ENCODE measurements at places on chromosomes 5 and 9.

GRCh38 chr5:128629157-128629556 is 91.1 kb upstream of the FBN2 start:
- no peak for DNase-seq
- H3K27ac ChIP-seq, result no peak overlapping the region
- no peaks in the 10 kb centered on the region for H3K4me1 ChIP-seq
- no peaks in the 10 kb centered on the region for H3K36me3 ChIP-seq
- peaks cover 8% of the 10 kb centered on the region for H3K27me3 ChIP-seq
- no peak overlapping the region for H3K4me3 ChIP-seq

- no peak overlapping the region for H3K27ac ChIP-seq
- H3K4me3 ChIP-seq, result no peak overlapping the region
- DNase-seq, result no peak
- H3K4me1 ChIP-seq, result no peaks in the 10 kb centered on the region
- no peaks in the 10 kb centered on the region for H3K36me3 ChIP-seq
Observed at GRCh38 chr5:27969157-27969556, 930.8 kb upstream of the CDH9 start.

GRCh38 chr9:112777914-112778313 is 27.4 kb downstream of the SNX30 start:
- peaks cover 37% of the 10 kb centered on the region for H3K4me1 ChIP-seq
- no peak overlapping the region for H3K4me3 ChIP-seq
- DNase-seq, result no peak
- H3K36me3 ChIP-seq, result no peaks in the 10 kb centered on the region
- no peaks in the 10 kb centered on the region for H3K27me3 ChIP-seq
- H3K27ac ChIP-seq, result no peak overlapping the region

DNA sequence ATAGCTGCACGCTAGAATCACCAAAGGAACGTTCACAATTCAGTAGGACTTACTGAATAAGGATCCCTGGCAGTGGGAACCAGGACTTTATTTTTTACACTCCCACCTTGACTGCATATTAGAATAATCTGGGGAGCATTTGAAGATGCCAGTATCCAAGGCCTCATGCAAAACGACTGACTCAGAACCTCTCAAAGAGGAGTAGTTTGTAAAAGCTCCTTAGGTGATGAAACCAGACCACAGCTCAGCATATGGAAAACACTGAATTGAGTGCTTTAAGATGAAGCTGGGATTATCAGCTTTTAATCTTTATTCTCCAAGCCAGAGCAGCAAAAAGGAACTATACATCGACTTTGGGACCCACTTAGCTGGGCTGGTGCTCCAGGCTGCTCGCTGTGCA is 288.3 kb downstream of the MLLT3 start:
- no peaks in the 10 kb centered on the region for H3K36me3 ChIP-seq
- peaks cover 21% of the 10 kb centered on the region for H3K4me1 ChIP-seq
- DNase-seq, result no peak
- no peak overlapping the region for H3K4me3 ChIP-seq
- no peak overlapping the region for H3K27ac ChIP-seq

GRCh38 chr5:33267801-33268200 is 173.0 kb upstream of the TARS1 start:
- no peaks in the 10 kb centered on the region for H3K4me1 ChIP-seq
- H3K27ac ChIP-seq, result no peak overlapping the region
- H3K27me3 ChIP-seq, result no peaks in the 10 kb centered on the region
- no peak for DNase-seq
- no peaks in the 10 kb centered on the region for H3K36me3 ChIP-seq
